ENCODE measurements at places on chromosomes 16 and 17.

GRCh38 chr17:17682737-17683680, 1.8 kb downstream of the RAI1 start:
- no peak for DNase-seq

DNA sequence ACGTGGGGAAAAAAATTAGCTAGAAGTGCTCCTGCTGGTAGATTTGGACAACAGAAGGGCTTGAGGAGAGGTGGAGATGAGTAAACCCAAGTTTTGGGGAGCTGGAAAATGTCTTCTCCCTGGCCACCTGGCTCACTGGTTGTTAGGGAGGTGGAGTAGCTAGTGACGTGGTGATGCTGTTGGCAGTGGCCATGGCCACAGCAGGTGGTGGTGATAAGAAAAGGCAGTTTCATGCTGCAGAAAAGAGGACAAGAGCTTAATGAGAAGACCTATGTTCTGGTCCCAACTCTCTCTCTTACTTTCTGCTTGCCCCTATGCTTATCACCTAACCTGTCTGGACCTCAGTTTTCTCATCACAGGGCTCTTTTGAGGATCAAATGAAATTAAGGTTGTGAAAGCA, 223.5 kb upstream of the N4BP1 start:
- no peak for DNase-seq

- DNase-seq: no peak
Measured at GRCh38 chr16:2184962-2185361, 11.4 kb downstream of the CASKIN1 start.

- no peak for DNase-seq
Measured at GRCh38 chr16:27852681-27853080, 210.8 kb downstream of the GSG1L start.

DNA sequence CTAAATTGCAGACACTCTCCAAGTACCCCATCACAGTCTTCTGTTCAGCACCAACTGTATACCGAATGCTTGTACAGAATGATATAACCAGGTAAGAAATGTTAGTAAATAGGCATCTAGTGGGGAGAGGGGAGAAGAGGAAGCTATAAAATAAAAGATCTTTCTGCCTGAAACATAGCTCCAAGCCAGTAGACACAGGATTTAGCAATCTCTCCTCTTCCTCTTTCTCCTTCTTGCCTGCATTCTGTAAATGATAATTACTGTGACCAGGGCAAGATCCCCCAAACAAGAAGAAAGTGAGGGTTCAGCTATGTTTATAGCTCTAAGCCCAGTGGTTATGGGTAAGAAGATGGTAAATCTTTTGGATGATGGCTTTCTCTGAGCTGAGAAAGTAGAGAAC, 17.9 kb downstream of the ACSM3 start:
- DNase-seq: no peak

DNA sequence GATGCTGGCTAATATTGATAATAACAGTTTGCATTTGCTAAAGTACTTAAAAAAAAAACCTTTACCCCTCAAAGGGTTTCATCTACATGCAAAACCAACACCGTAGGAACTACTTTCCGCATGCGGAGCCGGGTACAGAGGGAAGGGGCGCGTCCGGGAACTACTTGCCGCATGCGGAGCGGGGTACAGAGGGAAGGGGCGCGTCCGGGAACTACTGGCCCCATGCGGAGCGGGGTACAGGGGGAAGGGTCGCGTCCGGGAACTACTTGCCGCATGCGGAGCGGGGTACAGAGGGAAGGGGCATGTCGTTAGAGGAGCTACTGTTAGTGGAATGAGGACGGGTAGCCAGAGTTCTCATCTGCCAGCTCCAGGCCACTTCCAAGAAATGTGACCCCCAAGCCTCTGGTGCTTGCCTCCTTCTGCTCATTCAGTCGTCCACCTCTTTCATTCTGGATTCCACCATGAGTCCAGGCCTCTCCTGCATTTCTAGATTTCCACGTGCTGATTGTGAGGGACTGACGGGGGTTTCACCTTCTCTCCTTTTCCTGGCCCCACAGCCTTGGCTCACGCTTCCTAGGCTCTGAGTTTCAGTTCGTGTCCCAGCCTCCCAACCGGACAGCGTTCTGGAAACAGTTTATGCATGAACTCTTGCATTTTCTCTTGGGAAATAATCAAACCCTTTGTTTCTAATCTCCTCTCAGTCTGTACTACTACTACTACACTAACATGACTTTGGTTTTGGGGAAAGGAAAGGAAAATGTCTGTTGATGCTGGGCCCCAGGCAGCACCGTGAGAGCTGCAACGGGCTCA, 26.9 kb downstream of the MINK1 start:
- DNase-seq: no peak

DNA sequence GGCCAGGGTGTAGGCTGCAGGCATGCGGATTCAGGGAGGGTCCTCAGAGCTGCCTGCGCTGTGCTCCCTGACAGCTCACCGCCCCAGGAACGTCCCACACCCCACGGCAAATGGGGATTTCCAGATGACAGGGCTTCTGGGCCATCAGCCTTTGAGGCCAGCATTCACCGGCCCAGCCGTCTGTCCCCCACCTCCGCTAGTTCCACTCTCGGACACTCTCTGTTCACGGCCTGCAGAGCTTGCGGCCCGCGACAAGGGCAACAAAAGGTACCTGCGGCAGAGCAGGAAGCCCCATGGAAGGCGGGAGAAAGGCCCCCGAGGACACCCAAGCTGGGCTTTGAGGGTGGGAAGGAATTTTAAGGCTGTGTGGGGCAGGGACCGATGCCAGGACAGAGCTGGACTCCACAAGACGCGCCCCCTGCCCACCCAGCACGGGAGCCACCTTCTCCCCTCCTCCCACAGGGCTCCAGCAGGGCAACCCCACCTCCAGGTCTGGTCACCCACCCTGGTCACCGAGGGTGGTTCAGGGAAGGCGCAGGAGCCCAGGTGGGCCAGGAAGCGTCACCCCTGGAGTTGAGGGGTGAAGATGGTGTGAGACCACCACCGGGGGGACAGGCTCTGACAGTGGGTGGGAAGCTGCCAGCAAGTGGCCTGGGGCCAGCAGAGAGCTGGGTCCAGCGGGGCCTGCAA, 5.6 kb upstream of the CYBA start:
- no peak for DNase-seq

DNA sequence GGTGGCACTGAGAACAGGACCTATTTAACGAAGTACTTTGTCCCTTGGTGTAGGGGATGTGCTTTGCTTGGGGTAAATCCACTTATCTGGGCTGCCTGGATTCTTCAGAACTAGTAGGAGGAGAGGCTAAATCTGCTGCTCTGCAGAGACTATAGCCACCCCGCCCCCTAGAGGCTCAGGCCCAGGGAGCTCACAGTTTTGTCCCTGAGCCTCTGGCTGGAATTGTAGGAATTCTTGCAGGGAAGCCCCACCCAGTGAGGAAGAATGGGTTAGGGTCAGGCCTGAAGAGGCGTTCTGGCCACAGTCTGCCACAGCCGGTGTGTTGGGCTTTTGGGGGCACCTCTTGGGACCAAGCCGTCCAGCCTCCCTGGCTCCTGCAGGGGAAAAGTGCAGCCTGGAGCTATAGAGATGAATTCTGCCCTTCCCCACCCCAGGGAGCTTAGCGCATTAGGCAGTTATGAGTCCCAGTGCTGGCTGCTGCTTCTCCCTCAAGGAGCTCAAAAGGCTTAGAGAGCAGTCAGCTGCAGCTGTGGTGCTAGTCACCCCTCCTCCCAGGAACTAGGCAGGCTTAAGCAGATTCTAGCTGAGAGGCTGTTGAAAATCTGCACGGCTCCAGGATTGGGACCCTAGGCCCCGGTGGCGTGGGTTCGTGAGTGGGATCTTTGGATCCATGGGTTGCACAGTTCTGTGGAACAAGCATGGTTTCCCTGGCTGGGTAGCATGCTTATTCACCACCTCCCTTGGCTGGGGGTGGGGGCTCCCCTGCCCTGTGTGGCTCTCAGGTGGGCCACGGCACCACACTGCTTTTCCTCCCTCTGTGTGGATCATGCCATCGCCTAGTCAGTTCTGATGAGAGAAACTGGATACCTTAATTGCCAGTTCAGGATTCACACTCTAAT, 237.4 kb upstream of the TOM1L1 start:
- DNase-seq: no peak

DNA sequence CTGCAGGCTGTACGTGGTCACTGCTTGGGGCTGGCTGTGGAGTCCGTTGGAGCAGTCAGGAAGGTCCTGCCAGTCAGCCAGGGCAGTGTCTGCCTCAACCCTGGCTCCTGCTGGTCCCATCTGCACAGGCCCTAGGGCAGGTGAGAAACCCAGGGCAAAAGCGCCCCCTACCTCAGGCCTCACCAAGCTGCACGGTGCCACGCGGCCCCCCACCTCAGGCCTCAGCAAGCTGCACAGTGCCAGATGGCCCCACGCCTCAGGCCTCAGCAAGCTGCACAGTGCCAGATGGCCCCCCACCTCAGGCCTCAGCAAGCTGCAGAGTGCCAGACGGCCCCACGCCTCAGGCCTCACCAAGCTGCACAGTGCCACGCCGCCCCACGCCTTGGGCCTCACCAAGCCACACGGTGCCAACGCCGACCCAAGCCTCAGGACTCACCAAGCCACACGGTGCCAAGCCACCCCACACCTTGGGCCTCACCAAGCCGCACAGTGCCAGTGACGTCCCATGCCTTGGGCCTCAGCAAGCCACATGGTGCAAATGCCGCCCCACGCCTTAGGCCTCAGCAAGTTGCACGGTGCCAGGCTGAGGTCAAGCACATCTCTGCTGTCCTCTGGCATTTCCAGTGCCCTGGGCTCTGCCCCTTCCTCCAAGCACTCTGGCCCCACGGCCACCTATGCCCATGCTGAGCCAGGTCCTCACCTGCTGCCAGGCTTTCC, 5.5 kb downstream of the TMEM204 start:
- DNase-seq: no peak

GRCh38 chr16:15434425-15435215, at the start of gene BMERB1:
TSS of gene BMERB1 (plus strand) at chr16:15434588. CDS start at chr16:15434654, 66 bp downstream.
- no peak for DNase-seq

GRCh38 chr17:72345536-72345935, 224.7 kb downstream of the SOX9 start:
- no peak for DNase-seq

DNA sequence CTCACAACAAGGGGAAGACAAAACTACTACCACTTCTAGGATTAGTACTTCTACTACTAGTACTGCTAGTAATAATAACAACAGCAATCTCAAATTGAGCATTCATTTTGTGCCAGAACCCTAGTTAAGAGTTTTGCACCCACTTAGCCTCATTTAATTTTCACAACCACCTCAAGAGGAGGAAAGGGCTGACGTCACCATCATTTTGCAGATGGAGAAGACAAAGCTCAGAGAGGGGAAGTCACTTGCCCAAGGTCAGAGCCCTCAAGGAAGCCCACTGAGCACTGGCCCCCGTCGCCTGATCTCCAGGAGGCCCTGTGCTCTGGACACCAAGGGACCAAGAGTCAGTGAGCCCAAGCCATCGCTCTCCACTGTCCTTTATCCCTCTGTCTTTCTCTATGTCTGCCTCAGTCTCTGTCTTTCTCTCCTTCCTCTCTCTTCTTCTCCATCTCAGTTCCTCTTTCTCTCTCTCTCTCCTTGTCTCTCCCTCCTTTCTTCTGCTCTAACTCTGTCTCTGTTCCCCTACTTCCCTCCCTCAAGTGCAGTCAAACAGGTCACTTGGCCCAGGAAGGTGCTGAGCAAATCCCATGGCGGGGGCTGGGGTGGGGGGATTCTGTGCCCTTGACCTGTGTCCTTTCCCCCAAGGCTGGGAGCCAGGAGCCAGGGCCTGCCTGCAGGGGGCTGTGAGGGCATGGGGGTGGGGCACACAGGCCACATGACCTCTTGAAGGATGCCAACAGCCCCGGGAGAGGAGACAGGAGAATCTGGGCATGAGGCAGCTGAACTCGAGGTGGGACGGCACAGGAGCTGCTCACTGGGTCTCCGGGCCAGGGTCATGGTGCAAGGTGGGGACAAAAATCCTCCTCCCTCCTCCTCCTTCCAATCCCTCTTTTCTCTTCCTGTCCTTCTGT, 11.2 kb upstream of the NGFR start:
- DNase-seq: no peak

DNA sequence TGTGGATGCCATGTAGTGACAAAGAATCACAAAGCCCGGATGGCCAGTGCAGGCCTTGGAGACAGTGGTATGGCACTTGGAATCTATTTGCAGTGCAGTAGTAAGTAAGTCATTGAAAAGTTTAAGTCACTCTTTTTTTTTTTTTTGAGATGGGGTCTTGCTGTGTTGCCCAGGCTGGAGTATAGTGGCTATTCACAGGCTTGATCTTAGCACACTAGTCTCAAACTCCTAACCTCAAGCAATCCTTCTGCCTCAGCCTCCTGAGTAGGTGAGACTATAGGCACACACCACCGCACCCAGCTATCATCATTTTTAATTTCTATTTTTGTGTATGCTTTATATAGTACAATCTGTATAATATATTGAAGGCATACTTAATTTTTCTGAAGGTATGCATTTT, 4.3 kb upstream of the PLSCR3 start:
- DNase-seq: no peak

DNA sequence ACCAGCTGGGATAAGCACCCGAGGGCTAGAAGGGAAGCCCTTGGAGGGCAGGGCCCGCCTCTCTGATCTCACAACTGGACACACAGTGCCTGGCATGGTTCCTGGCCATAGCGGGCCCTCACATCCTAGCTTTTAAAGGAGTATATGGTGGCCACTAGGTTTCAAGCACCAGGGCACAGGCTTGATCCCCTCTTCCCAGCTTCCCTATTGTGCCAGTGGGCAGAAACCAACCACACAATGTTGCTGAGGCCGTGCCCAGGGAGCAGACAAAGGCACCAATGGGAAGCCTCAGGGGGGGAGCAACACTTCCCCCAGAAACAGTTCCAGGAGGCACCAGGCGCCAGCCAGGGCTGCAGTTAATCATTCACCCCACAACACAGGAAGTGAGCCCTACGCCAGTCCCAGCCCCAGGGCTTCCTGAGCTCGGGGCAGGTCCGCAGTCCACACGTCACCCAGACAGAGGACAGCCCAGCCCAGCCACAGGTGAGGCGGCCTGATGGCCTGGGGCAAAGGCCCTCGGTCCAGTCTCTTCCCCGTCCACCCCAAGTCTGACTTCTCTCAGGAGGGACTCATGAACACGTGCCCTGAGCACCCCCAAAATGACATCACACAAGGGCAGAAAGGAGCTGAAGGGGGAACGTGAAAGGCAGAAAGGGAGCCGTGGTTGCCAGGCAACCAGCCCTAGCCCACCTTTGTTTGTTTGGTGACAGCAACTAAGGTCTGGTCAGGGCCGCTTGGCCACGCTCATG, 12.8 kb downstream of the SMIM5 start:
- no peak for DNase-seq

GRCh38 chr17:79461041-79461440, 149.8 kb downstream of the RBFOX3 start:
- no peak for DNase-seq

- no peak for DNase-seq
Measured at GRCh38 chr16:50289950-50290764, 23.8 kb downstream of the ADCY7 start.

DNA sequence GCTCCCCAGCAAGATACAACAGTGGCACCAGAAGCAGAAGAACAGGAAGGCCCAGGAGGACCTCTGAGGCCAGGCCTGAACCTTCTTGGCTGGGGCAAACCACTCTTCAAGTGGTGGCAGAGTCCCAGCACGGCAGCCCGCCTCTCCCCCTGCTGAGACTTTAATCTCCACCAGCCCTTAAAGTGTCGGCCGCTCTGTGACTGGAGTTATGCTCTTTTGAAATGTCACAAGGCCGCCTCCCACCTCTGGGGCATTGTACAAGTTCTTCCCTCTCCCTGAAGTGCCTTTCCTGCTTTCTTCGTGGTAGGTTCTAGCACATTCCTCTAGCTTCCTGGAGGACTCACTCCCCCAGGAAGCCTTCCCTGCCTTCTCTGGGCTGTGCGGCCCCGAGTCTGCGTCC, 11.9 kb downstream of the CES3 start:
- no peak for DNase-seq

GRCh38 chr16:4206680-4207079, 35.2 kb downstream of the SRL start:
- no peak for DNase-seq
